Esophagus squamous epithelium (tissue), 5 donors: ENCODE measurements at places on chromosomes 16 and 17.

DNA sequence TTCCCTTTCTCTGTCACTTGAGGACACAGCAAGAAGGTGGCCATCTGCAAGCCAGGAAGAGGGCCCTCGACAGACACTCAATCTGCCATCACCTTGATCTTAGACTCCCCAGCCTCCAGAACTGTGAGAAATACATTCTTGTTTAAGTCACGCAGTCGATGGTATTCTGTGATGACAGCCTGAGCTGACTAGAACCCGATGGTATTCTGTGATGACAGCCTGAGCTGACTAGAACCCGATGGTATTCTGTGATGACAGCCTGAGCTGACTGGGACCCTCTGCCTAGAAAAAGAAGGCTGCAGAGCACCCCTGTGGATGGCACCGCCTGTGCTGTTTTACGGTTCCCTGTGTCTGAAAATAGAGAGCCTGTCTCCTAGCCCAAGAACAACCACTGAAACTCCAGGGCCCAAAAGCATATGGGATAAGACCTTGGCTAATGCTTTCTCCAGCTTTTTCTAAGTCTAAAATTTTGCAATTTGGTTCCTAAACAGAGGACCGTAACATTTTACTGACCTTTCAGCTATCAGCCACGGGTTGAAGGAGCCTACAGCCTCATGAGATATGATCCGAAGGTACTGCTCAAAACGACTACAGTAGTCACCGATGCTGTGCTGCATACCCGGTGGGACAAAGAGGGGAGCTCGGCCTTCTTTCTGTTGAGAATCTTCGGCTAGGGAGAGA, 33.1 kb upstream of the PITPNM3 start:
- no peak for DNase-seq

- no peak for DNase-seq
Observed at GRCh38 chr17:66507103-66507923, 204.9 kb downstream of the PRKCA start.

- no peak for DNase-seq
Observed at GRCh38 chr17:61591018-61591417, at the start of gene NACA2. Gene NACA2 (minus strand): TSS chr17:61591219. CDS start chr17:61591180, 39 bp downstream.

GRCh38 chr17:42047343-42047742, 3.1 kb downstream of the C17orf113 start:
- DNase-seq, result no peak

DNA sequence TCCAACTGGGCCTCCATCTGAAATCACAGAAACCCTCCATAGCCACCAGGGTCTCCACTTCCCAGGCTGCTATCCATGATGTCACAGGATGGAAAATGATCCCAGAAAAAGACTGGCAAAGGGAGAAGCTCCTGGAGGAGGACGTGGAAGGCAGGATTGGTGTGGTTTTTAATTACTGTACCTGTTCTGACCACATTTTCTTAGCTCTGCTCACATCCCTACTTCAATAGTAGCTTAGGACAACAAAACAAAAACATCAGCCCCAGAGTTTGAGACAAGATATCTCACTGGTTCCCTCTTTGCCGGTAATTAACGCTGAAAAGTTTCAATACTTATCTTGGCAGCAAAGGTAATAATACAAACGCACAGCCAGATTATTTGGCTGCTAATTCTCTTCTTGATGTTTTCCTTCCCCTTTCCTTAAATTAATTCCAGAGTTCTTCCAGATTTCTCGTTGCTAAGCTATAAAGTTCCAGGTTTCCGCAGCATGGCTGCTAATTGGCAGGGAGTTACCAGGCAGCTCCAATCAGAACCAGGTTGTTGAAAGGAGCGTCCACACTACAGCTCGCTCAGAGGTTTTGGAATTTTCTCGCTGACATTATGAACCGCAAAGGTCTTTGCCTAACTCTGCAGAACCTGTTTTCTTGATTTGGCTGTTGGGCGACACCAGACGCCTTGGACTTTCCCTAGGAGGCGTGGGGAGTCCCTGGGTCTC, 263.4 kb downstream of the MRTFB start:
- no peak for DNase-seq

DNA sequence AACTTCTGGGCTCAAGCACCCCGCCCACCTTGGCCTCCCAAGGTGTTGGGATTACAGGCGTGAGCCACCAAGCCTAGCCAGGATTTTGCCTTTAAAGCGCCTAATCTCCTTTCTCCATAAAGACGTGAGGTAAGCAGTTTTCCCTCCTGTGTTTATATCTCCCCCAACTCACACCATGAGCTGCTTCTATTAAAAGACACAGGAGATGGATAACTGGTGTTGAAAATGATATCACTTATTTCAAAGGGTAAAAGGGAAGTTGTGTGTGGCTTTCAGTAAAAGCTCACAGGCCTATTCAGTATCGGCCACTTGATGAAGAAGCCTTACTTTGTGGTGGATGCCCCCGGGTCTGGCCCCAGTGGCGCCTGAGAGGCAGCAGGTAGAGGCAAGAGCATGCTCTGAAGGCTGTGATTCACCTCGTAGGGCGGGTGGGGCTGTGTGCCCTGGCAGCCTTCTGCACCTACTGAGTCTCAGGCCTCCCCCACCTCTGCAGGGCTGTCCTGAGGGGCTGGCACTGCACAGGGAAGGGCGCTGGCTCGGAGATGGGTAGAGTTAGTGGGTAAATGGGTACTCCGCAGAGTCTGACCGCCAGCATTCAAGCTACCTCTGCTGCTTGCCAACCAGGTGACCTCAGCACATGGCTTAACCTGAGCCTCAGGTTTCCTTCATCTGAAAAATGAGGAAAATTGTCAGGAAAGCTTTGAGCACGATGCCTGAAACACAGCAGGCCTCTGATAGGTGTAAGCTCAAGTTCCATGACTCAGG, 146.8 kb downstream of the CLEC16A start:
- DNase-seq, result no peak

- no peak for DNase-seq
Observed at GRCh38 chr17:55163408-55163807, 101.4 kb upstream of the HLF start.

DNA sequence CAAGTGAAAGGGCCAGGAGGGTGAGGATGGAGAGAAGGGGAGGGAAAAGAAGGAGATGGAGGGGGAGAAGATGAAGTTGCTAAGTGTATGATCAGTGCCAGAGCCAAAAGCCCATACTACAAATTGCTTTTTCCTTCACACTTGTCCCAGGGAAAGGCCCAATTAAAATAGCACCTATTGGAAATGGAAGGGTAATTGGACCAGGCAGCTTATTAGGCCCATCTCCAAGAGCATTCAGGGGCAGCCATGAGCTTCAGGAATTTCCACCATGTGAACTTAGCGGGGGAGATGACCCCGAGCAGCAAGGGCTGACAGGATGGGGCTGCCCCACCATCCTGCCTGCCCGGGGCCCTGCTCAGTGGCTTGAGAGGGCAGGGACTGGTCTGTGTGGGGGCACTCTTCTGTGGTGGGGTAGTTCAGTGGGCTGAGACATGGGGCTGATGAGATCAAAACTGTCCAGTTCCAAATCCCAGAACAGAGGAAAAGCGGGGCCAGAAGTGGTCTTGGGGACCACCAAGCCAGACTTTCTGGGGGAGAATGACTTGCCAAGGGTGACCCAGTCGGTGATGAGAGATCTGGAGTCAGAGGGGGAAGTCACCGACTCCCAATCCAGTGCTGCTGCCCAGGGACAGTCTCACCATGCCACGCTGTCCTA, 27.5 kb downstream of the GOSR2 start:
- no peak for DNase-seq

GRCh38 chr17:40323391-40324381, 14.7 kb downstream of the RARA start:
- no peak for DNase-seq

- no peak for DNase-seq
Observed at GRCh38 chr17:8696426-8696825, 48.2 kb downstream of the CCDC42 start.

DNA sequence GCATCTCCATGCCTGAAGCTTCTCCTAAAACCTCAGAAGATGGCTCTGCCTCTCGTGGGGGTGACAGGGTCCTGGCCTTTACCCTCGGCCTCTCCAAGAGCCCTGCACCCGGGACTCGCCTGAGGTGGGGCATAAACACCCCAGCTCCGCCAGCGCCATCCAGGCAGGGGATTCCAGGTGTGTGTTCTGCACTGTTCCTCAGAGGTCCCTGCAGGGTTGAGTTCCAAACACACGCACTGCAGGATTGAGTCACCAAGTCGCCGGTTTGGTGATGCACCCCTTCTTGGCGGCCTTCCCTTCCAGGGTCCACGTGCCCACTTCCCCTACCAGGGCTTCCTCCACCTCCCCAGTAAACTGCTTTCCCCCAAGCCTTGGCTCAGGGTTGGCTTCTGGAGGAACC, 40.0 kb upstream of the RBFOX3 start:
- DNase-seq, result no peak

DNA sequence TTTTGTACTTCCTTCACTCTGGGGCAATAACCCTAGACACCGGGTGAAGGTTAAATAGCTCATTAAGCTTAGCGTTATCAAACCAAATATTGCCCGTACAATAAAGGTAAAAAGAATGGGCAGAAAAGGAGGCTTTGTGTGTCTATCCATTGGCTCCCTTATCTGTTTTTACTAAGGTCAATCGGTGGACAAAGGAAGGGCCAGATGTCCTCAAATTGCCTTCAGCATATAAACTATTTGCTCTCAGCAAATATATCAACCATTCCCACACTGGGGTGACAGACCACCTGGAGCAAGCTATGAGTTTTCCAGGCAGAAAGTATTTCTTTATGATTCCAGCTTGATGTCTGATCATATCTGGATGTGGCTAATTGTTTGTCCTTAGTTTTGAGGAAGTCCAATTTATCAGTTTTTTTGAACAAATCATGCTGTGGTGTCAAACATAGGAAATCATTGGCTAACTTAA, 25.3 kb upstream of the WIPI1 start:
- no peak for DNase-seq

DNA sequence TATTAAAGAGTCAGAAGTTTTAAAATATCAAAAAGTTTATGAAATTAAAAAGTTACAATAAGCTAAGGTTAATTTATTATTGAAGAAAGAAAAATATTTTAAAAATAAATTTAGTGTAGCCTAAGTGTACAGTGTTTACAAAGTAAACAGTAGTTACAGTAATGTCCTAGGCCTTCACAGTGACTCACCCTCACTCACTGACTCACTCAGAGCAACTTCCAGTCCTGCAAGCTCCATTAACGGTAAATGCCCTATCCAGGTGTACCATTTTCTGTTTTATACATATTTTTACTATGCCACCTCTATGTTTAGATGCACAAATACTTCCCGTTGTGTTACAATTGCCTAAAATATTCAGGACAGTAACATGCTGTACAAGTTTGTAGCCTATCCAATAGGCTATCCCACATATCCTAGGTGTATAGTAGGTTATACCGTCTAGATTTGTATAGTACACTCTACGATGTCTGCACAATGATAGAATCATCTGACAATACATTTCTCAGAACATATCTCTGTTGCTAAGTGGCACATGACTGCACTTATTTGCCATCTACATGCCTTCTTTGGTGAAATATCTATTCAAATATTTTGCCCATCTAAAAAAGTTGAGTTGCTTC, 67.2 kb upstream of the WSB1 start:
- DNase-seq, result no peak

- no peak for DNase-seq
Observed at GRCh38 chr16:3133844-3134243, 985 bp upstream of the ZNF213 start.

DNA sequence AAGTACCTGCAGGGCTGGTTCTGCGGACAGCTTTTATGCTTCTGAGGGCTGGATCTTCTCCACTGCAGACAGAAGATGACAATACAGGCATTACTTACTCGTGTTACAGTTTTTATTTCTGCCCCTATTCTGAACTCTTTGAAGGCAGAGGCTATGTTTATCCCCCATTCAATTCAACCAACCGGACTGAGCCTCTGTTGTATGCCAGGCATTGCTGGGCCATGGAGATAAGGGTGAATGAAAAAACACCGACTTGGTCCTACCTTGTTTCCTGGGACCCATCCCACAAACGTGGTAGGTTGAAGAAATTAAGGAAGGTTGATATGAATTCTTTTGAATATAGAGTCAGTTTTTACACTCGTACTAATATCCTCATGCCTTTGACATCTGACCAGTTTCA, 10.0 kb upstream of the HP start:
- no peak for DNase-seq

GRCh38 chr17:65583921-65584603, 22.6 kb upstream of the AXIN2 start:
- no peak for DNase-seq

GRCh38 chr16:83137326-83137781, 510.6 kb downstream of the CDH13 start:
- no peak for DNase-seq

- DNase-seq, result no peak
Observed at GRCh38 chr17:82859431-82860403, 19.9 kb upstream of the ZNF750 start.

- DNase-seq, result no peak
Observed at GRCh38 chr17:4940555-4941318, 669 bp downstream of the RNF167 start.
